ENCODE measurements at places on chromosomes 7 and 10. TPM values are rescaled to one million over a fixed set of nuclear protein-coding genes. Genes with fewer than 3 reads are reported as not detected.

The LRRC18 gene
- total RNA-seq = not detected

The GDF2 gene
- not detected for total RNA-seq

The PTPN20 gene
- total RNA-seq = 15.7 TPM

The FAM25A gene
- total RNA-seq = not detected

The MKLN1 gene
- total RNA-seq = 44.9 TPM

The FAM180A gene
- total RNA-seq = 11.4 TPM

The ZNF277 gene
- total RNA-seq = 17.0 TPM

The DCLRE1A gene
- 6.3 TPM for total RNA-seq

The SPDYE2B gene
- not detected for total RNA-seq

The CYP2W1 gene
- not detected for total RNA-seq

The PDE6C gene
- not detected for total RNA-seq

The TOMM7 gene
- 563 TPM for total RNA-seq

The TMEM229A gene
- not detected for total RNA-seq

The CCL24 gene
- 0.47 TPM for total RNA-seq

The OR2A12 gene
- total RNA-seq = not detected

The BTBD16 gene
- total RNA-seq = not detected

The PALD1 gene
- 5.2 TPM for total RNA-seq

The OR2A5 gene
- not detected for total RNA-seq

The GLCCI1 gene
- 8.6 TPM for total RNA-seq

The SUGCT gene
- 6.8 TPM for total RNA-seq

The PRSS37 gene
- not detected for total RNA-seq

The ZNF37A gene
- 9.8 TPM for total RNA-seq

The AEBP1 gene
- total RNA-seq = 18.4 TPM

The THAP5 gene
- 25.7 TPM for total RNA-seq

The CALHM1 gene
- not detected for total RNA-seq

The MCM10 gene
- 0.30 TPM for total RNA-seq

The SHTN1 gene
- 5.0 TPM for total RNA-seq

The HK1 gene
- total RNA-seq = 210 TPM
